RWPE2 (cell line): ENCODE measurements at places on chromosomes 4 and X.

DNA sequence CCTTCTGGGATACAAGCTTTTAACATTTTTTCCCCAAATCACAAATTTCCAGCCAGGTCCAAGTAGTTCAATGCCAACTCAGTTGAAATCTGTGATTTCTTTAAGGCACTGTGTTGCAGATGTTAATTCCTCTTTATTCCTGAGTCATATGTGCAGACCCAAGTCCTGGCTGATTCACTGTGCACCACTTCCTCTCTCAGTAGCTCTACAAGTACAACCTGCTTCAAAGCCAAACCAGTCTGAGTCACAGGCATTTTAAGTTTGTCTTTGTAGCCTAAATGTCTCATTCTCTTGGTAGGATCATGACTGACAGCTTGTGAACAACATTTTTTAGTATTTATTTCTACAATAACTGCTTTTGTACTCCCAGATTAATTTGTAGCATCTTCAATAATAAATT is 165.6 kb upstream of the S100G start:
- peak overlapping the region; percentile 72 for H3K27ac ChIP-seq
- no peaks in the 10 kb centered on the region for H3K27me3 ChIP-seq
- H3K4me3 ChIP-seq = no peak overlapping the region
- peak; percentile 54 for DNase-seq

DNA sequence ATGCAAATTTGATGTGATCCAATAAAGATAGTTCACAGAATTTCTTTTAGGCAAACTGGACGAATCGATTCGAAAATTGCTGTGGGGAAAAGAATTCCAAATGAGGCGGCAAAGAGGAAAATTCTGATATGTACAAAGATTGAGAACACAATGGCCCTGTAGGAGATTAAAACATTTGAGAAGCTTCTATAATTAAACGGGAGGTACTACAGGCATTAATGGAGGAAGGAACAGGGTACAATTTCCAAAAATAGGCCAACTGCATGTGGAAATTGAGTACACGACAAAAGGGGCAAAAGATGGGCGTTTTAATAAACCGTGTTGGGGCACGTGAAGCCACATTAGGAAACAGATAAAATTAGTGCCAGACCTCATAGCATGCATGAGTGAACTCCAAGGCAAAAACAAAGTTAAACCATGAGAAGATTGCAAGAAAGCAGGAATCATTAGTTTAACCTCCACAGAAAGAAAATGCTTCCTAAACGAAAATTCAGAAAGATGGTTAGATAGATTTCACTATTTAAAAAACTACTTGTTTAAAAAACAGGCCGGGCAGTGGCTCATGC is 68.4 kb downstream of the DHRSX start:
- DNase-seq = no peak
- H3K4me1 ChIP-seq = no peaks in the 10 kb centered on the region
- H3K27ac ChIP-seq = no peak overlapping the region
- no peak overlapping the region for H3K4me3 ChIP-seq
- no peaks in the 10 kb centered on the region for H3K27me3 ChIP-seq

DNA sequence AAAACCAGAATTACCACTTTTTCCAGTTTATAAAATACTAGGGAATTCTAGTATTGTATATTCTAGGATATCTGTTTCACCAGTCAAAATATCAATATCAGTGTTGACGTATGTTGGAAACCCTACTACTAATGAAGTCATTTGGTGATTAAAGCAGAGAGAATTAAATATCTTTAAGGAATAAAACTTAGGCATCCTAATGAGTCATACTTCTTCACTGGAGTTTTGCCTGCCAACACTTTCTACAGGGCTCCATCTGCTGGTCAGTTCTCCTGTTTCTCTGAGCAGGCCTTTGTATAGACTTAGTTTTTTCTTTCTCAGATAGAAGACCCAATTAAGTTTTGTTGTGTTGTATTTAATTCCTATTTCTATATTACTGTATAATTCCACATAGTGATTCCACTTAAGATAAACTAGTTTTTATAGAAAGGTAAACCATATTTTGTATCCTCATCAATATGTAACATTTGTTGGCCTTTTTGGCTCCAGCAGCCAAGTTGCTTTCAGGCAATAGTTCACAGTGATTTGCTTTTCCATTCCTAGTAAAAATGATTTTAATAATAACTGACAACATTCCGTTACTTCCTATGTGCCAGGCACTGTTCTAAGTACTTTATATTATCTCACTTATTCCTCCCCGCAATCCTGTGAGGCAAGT is 3.5 kb downstream of the AP1AR start:
- no peaks in the 10 kb centered on the region for H3K27me3 ChIP-seq
- H3K27ac ChIP-seq = no peak overlapping the region
- peaks cover 13% of the 10 kb centered on the region for H3K4me1 ChIP-seq
- H3K36me3 ChIP-seq = no peaks in the 10 kb centered on the region
- no peak for DNase-seq

DNA sequence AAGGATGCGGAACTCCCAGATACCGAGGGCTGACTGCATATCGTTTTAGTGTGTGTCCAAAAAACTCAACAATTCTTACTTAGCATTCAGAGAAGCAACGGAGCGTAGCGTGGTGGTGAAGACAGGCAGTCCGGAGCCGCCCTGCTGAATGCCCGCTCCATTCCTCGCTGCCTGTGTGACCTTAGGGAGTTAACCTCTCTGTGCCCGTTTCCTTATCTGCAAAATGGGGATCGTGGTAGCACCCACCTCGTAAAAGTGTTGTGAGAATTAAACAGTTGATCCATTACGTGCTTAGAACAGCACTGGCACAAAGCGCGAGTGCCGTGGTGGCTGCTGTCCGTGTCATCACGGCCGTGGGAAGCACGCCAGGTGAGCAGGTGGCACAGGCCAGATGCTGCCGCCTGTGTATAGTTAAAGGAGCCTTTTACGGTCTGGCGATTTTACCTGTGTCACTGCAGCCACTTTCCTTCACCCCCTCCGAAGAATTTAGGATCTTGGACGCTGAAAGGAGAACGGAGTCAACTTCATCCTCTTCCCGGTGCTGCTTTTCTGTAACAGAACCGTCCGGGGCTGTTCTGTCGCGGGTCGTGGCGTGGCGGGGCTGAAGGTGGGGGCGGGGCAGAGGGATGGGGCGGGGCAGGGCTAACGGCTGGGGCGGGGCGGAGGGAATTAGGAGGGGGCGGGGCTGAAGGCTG is 885 bp downstream of the CCDC110 start:
- no peaks in the 10 kb centered on the region for H3K4me1 ChIP-seq
- no peak for DNase-seq
- no peaks in the 10 kb centered on the region for H3K36me3 ChIP-seq
- no peak overlapping the region for H3K27ac ChIP-seq
- H3K27me3 ChIP-seq = peaks cover 22% of the 10 kb centered on the region

DNA sequence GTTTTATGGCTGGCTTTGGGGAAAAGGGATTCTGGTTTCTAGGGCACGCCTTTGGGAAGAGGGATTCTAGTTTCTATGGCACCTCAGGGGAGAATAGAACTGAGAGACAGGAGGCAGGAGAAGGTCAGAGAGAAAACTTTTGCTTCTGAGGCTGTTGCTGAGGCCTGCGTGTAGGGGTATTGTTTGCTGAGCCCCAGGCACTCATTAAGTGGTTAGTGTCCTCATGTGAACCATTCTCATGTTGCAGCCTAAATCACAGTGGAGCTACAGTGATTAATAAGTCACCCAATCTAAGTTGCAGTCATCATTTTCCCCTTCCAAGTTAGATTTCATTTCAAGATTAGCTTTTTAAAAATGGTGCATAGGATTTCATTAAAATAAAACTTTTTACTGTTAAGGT is 29.0 kb downstream of the VCX3A start:
- H3K27ac ChIP-seq = no peak overlapping the region
- no peak overlapping the region for H3K4me3 ChIP-seq
- no peaks in the 10 kb centered on the region for H3K27me3 ChIP-seq
- no peaks in the 10 kb centered on the region for H3K36me3 ChIP-seq
- DNase-seq = no peak

- H3K4me3 ChIP-seq = no peak overlapping the region
- DNase-seq = no peak
- 0 out of 2 replicates have a peak, but pooled peaks cover 3% of the 10 kb centered on the region for H3K36me3 ChIP-seq
Observed at GRCh38 chr4:185278716-185279115, 69.3 kb downstream of the SNX25 start.

DNA sequence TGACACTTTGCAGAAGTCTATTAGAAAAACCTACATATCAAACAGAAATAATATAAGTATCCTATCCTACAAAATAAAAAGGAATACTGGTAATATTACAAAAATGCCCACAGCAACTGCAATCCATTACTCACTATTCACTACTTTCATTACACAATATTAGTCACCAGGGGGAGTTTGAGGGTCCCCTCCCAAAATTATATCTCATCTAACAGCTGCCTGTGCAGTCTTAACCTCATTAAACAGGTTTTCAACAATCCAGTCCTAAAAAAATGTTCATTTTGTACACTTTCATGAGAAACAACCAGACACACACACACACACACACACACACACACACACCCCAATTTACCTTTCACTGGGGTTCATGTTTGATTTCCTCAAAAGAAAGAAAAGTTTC is 2.9 kb downstream of the CLOCK start:
- H3K27ac ChIP-seq = peak overlapping the region; percentile 95
- H3K27me3 ChIP-seq = no peaks in the 10 kb centered on the region
- peaks cover 11% of the 10 kb centered on the region; the same call in 1 of the 2 replicates for H3K36me3 ChIP-seq
- H3K4me1 ChIP-seq = peaks cover 24% of the 10 kb centered on the region

GRCh38 chr4:152064282-152064681 is 303.5 kb upstream of the GATB start:
- H3K27ac ChIP-seq = no peak overlapping the region
- no peaks in the 10 kb centered on the region for H3K27me3 ChIP-seq
- no peaks in the 10 kb centered on the region for H3K4me1 ChIP-seq
- no peak overlapping the region for H3K4me3 ChIP-seq

DNA sequence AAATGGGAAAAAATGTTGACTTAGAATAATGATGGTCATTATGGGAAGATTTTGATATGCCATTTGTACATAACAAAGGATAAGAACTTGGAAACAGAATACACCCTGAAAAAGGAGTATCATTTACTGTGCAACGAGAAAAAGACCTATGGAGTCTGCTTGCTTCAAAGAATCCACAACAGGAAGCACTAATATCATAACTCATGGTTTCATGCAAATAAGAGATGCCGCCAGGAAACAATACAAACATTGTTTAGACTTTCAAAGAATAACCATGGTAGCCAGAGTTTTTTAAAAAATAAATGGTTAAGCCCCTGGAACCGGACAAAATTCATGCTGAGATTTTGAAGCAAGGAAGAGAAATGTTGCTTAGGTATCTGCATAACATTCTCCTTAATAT is 139.9 kb upstream of the ETNPPL start:
- no peak for DNase-seq
- H3K27ac ChIP-seq = no peak overlapping the region
- H3K4me1 ChIP-seq = no peaks in the 10 kb centered on the region
- H3K27me3 ChIP-seq = no peaks in the 10 kb centered on the region
- no peak overlapping the region for H3K4me3 ChIP-seq
- no peaks in the 10 kb centered on the region for H3K36me3 ChIP-seq

DNA sequence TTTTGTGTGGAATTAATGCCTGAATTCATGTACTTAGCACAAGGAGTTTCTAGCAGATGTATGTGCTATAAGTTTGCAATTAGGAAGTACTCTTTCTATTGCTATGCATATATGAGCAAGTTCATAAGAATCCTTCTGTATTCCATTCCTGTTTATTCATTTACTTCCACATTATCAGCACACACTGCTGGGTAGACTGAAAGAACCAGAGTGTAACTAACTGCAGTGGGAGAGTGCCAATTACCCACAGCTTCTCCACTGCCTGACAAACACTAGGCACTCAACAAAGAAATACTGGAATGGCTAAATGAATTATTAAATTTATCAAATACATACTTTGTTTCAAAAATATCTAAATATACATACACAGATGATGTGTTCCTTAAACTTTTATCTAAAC is 219.6 kb downstream of the CAMK2D start:
- H3K4me1 ChIP-seq = peaks cover under 1% of the 10 kb centered on the region
- no peak for DNase-seq
- H3K4me3 ChIP-seq = no peak overlapping the region

DNA sequence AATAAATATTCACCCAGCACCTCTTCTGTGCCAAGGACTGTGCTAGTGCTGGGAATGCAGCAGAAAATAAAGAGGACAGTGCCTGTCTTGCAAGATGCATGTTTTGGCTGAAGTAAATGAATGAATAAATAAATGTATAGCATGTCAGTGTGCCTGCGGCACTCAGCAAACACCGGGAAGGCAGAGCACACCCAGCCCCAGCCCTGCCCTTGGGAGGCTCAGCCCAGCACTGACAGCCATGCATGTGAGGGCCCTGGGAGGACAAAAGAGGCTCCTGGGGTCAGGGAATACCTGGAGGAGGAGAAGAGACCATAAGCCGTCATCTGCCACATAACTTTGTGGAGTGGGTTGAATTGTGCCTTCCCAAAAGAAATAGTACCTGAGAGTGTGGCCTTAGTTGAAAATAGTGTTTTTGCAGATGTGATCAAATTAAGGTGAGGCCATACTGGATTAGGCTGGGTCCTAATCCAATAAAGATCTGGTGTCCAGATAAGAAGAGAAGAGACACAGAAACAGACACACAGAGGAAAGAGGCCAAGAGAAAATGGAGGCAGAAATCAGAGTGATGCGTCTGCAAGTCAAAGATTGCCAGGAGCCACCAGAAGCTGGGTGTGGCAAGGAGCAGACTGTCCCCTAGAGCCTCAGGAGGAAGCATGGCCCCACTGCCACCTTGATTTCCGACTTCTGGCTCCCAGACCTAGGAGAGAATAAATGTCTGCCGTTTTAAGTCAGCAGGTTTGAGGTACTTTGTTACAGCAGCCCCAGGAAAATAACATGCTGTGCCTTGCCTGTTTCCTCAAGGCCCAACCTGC is 16.3 kb downstream of the C4orf50 start:
- no peak for DNase-seq
- H3K36me3 ChIP-seq = no peaks in the 10 kb centered on the region
- no peak overlapping the region for H3K27ac ChIP-seq
- no peak overlapping the region for H3K4me3 ChIP-seq
- no peaks in the 10 kb centered on the region for H3K27me3 ChIP-seq
- H3K4me1 ChIP-seq = no peaks in the 10 kb centered on the region

- no peaks in the 10 kb centered on the region for H3K4me1 ChIP-seq
- no peak overlapping the region for H3K27ac ChIP-seq
- no peak overlapping the region for H3K4me3 ChIP-seq
- no peaks in the 10 kb centered on the region for H3K36me3 ChIP-seq
Observed at GRCh38 chrX:63250253-63250868, 100.8 kb downstream of the SPIN4 start.

DNA sequence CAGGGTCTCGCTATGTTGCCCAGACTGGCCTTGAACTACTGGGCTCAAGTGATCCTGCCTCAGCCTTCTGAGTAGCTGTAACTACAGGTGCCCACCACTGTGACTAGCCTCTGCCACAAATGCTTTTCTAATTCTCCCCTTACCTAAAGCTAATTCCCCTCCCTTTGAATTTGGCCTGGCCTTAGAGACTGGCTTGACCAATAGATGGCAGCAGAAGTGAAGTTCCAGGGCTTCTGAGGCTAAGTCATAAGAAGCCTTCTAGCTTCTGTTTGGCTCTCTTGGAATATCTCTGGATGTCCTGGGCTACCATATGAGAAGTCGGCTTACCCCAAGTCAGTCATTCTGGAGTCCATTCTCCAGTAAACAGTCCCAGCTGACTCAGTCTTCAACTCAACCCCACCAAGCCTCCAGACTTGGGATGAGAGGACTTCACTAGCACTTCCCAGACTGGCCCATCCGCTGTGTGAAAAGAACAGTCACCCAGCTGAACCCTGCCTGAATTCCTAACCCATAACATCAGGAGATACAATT is 61.0 kb downstream of the HPRT1 start:
- H3K4me1 ChIP-seq = no peaks in the 10 kb centered on the region
- no peak overlapping the region for H3K27ac ChIP-seq
- H3K36me3 ChIP-seq = no peaks in the 10 kb centered on the region
- no peak for DNase-seq
- no peak overlapping the region for H3K4me3 ChIP-seq
- H3K27me3 ChIP-seq = no peaks in the 10 kb centered on the region
